Left colon (tissue), 2 donors: ENCODE measurements at places on chromosomes 3 and 15. TPM values are rescaled to one million over a fixed set of nuclear protein-coding genes. Genes with fewer than 3 reads are reported as not detected.

Gene COLQ
- total RNA-seq: 1.7 TPM

DNA sequence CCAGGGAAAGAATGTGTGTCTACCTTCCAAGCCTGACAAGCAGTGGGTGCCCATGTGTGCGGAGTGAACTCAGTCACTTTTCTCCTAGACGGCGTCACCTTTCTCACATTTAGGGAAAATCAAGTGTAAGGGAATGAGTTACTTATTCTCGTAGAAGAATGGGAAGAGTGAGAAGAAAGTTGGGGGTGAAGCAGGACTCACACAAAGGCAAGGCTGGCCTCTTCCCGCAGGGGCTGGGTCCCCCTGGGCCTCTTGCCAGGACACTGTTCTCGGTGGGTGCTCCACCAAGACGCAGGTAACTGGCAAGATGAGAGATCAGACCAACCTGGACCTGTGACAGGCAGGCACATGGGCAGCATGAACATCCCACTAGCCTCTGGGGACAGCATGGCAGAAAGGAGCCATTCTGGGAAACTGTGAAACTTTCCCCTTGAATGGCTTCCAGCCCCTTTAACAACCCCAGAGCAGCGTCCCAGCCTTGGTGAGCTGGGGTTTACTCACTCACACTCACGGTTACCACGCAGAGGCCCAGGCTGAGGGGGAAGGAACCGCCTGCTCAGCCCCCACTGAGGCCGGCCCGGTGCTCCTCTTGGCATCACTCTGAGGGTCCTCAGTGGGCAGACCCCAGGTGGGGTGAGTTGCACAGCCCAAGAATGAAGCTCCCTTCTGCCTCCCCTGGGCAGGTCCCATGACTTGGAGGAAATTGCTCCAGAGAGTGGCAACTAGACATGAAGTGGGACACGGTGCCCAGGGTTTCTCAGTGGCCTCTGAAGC lies 15.0 kb upstream of the SRP14 start:
- peak; percentile 26 for DNase-seq

GRCh38 chr3:43338295-43338694 lies 52.0 kb downstream of the SNRK start:
- DNase-seq: no peak

GRCh38 chr3:40494698-40495097 lies 11.1 kb upstream of the ZNF620 start:
- DNase-seq: no peak

GRCh38 chr15:70195171-70195570 lies 97.5 kb upstream of the TLE3 start:
- no peak for DNase-seq
